ENCODE measurements at places on chromosomes 5 and 9.
A peak's percentile ranks its signal among the peaks of the same experiment; 100 is the strongest.

- no peak for DNase-seq
Measured at GRCh38 chr5:151449839-151450238, 2.4 kb downstream of the SLC36A1 start.

DNA sequence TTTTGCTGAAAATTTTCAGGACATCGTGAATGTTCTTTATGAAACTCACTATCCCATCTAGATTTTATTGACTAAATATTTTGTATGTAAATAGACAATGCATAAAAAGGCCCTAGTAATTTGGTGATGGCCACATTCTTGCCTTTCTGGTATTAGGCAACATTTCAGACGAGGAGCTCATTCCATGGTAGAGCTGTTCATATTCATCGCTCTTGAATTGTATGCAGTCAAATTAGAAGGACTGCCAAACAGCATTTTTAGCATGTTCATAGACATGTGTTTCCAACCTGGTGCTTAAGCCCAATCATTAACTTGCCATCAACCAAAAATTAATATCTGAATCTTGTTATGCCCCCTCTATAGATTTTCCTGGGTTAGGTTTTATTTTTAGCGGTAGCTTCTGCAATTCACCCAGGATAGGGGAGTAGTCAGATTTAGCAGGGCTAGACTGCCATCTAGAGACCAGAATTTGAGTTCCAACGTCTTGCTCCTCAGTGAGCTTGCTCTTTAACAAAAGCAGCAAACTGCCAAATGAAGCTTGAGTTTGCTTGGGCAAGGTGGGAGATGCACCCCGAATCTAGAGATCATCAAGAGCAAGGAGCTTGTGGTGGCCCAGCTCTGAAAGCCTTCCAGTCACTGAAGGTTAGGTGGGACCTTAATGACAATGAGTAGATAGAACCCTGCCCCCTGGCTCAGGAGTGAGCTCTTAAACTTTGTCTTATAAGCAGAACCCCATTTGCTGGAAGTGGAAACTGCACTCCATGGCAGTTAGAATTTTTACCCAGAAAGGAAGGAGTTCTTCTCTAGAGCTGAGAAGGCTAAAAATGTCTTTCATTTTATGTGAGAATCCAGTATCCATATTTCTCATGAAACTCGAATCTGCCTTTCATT lies 456.2 kb downstream of the RASEF start:
- DNase-seq = peak; percentile 38

GRCh38 chr5:127609957-127610356 lies 38.9 kb upstream of the CTXN3 start:
- no peak for DNase-seq

DNA sequence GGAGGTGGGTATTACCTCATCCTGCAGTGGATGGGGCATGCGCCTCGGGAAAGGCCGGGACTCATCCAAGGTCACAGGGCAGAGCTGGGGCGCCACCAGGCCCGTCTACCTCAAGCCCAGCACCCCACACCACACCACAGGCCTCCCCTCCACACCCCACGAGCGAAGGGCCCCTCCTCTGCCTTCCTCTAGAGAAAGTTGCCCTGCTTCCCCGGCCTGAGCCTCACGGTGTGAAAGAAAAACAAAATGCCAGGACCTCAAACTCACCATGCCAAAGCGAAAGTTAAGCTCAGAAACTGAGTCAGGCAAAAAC lies 161.1 kb downstream of the COL23A1 start:
- no peak for DNase-seq

DNA sequence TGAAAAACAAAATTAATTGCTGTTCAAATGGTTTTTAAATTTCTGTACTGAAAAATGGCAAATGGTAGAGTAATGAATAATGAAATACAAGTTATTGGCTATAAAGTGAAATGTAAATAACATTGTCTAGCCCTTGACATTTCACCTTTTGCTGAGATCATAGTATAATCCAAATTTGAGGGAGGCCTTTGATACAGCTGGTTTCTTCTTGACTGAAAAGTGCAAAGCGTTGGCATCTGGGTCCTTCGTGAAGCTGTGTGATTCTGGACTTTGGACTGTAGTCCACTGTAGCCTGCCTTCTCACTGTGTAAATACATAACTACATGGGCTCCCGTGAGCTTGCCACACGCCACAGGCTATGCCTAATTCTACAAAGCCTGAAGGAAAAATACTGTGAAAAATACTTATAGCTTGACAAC lies 52.3 kb downstream of the ARHGEF28 start:
- DNase-seq = no peak

DNA sequence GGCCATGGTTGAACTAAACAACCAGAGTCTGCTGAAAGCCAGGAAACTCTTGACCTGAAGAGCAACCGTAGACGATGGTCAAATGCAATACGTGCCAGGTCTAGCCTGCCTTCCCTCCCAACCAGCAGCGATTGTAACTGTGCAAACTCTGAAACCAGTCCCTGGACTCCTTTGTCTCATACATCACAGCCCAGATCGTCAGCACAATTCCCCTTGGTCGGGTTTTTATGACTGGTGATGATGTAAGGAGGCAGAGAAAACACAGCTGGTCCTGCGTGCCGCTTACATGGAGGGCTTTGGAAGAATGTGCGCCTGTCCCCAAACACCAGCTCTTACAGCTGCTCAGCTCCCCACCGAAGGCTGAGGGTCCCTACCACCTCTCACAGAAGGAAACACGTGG lies 24.6 kb downstream of the SMIM23 start:
- DNase-seq = no peak

DNA sequence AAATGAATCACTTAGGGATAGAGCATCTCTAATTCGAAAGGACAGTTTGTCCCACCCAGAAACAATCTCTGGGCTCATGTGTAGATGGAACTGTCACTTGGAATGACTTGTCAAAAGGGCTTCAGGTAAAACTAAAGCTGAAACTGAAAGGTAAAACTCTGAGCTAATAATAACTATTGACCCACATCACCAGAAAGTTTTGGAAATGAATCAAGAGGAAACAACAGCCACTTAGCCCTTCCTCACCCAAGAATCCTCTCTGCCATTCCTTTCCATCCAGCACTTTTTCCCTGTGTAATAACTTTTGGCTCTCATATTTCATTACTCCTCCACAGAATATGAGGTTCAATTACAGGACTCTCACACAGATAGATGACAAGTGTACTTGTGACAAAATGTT lies 14.0 kb upstream of the GLRX start:
- no peak for DNase-seq

- DNase-seq = no peak
Measured at GRCh38 chr5:34709861-34710673, 53.9 kb downstream of the RAI14 start.

DNA sequence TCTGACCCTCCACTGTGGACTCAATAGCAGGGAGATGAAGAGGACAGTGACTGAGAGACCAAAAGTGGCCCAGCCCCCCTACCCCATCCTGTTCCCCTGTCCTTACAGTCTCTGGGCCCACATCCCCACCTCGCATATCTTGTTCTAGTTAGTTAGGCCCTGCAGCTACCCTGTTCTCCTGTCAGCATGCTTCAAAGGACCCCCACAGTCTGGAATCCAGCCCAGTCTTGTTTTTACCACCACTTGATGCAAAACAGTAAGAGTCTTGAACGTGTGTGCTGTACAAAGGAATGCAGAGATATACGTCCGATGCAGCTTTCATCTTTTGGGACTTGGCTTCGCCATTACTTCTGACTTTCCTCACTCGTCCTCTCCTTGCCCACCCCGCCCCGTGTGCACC lies 12.2 kb upstream of the POMT1 start:
- no peak for DNase-seq

GRCh38 chr5:67623078-67623477 lies 426.5 kb upstream of the CD180 start:
- no peak for DNase-seq

DNA sequence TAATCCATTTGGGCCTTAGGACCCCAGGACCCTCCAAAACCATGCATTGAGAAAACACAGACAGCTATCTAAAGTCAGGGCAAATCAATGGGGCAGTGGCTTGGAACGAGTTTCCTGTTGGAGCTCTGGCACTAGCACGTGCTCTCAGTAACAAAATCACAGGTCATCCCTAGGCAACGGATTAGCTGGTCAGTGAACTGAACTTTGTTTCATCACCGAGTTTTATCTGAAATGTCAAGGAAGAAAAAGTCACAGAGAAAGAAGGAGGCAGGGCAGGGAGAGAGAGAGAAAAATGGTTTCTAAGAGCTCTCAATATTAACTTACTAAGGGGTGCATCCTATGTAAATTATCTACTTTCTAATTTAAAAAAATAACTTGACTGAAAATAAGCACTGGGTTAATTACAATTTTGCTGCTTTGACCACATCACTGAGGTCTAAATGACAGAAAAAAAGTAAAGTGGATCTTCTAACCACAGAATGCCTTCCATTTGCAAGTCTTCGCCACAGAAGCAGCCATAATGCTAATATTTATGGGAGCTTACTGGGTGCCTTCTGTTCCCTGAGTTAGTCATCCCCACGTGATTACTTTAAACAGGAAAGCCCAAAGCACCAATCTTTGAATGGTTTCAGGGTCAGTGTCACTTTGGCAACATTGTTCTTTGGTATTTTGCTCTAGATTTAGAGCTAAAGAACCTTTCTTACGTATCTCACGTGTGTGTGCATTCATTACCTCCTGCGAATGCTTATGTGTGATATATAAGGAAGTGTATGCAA lies 503.9 kb downstream of the RASEF start:
- no peak for DNase-seq

- no peak for DNase-seq
Measured at GRCh38 chr5:24589566-24589965, 55.2 kb downstream of the CDH10 start.

GRCh38 chr9:120608421-120608820 lies 28.5 kb upstream of the CDK5RAP2 start:
- no peak for DNase-seq

GRCh38 chr5:68395926-68396511 lies 180.5 kb downstream of the PIK3R1 start:
- DNase-seq = peak; percentile 44

DNA sequence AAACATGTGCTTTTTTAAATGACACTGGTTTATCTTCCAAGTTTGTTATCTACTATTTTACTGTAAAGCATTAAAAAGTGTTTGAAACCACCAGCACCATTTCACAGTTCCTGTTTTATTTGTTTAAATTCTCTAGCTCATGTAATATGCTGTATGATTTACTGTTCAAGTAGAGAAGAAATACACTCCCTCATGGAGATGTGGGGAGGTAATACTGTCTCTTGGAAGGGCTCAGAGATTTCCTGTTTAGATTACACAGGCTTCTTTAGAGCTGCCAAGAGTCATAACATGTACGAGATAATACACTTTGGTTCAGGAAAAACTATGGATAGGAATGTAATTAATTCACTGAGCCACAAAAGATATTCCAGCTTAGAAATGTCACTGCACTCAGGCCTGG lies 135.0 kb upstream of the CCDC152 start:
- DNase-seq = peak; percentile 8

DNA sequence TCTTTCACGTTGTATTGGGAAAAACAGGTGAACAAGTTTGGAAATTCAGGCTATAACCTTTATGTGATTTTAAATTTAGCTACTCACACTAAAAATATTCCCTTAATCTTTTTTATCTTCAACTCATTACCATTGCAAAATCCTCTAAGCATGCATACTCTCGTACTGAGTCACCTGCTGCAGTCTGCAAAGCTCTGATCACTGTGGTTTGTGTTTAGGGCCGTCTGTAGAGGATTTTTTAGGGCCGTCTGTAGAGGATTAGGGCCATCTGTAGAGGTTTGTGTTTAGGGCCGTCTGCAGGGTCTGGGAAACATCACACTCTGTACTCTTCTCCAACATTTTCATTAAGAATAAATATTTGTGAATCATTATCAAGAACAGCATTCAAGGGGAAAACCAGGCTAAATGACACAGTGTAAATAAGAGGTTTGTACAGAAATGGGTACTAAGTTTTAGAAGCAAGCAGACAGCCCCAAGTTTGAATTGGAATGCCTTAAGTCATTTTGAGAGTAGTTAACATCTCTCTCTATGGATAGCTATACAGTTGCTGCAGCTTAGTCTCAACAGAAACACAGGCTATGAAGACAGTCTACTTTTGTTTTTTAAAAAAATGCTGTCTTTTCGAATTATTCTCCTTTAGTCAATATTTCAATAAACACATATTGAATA lies 155.0 kb upstream of the TSLP start:
- no peak for DNase-seq

DNA sequence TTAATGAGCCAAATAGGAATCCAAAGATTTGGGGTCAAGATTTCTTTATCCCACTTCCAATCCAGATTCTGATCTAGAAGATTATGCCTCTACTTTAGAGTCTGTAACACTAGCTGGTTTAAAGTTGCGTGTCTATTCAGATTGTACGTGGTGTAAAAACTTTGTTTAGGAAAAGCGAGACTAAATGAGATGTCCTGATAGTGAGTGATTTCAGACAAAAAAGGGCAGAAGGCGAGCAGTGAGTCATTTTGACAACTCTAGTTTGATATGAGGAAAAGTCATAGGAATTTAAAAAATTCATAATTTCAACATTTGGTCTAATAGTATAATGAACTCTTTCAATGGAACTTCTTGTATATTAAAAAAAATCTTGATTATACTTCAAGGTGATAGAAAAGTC lies 119.6 kb upstream of the KLF9 start:
- no peak for DNase-seq

- no peak for DNase-seq
Measured at GRCh38 chr9:70488793-70489105, 74.3 kb upstream of the KLF9 start.

DNA sequence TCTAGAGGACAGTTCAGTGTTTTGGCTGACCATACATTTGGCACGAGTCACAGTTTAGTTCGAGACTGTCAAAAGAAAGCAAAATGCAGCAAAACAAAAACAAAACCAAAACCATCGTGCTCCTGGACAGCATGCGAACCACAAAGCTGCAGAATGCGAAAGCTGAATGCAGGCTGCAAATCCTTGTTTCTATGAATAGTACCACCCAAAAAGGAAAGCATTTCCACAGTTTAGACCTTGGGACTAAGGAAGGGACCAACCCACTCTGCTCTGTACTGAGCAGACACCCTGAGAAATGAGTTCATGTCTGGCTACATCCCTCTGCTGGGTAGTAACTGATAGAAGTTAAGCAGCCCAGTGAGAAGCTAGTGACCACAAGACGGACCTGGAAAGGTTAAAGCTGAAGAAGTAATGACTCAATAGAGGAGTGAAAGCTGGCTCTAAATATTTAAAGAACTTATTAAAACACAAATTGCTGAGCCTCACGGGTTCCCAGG lies 3.9 kb downstream of the GCNT4 start:
- no peak for DNase-seq

- no peak for DNase-seq
Measured at GRCh38 chr9:22829236-22829635, 382.6 kb downstream of the DMRTA1 start.

DNA sequence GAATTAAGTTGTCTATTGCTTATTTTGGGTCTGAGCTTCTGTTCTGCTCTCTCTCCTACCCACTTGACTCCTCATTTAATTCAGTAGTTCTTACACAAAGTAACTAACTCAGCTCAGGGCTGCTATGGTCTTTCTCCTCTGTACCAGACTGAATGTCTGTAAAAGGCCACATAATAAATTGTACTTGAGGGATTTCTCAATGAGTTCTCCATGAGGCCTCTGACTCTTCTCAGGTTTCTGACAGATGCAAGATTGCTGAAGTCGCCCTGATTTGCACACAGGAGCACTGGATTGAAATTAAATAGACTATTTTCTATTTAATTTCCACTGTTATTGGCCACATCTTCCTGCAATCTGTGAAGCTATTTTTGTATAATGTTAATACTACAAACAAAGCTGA lies 2.9 kb downstream of the IQGAP2 start:
- no peak for DNase-seq

- no peak for DNase-seq
Measured at GRCh38 chr5:177393206-177393765, 7.2 kb downstream of the PFN3 start.

Measured in right kidney (tissue), 9 donors.